Activated CD4-positive, alpha-beta T cell treated with anti-CD3 and anti-CD28 coated beads, Interleukin-2, amount 10 ng/mL, durations not matched to agents 24 days and 14 days (primary cell): ENCODE measurements at places on chromosomes 2 and 18. TPM values are rescaled to one million over a fixed set of nuclear protein-coding genes. Genes with fewer than 3 reads are reported as not detected.

The RAB31 gene
- 0.66 TPM in 1 of 2 replicates, not detected in the other for total RNA-seq

- no peaks in the 10 kb centered on the region for H3K36me3 ChIP-seq
- H3K4me3 ChIP-seq, result no peak overlapping the region
- no peaks in the 10 kb centered on the region for H3K27me3 ChIP-seq
- no peak overlapping the region for H3K27ac ChIP-seq
- no peaks in the 10 kb centered on the region for H3K4me1 ChIP-seq
Observed at GRCh38 chr18:45462179-45462578, 153.1 kb upstream of the SLC14A2 start.

The SPP2 gene
- not detected in 2 replicates for total RNA-seq

DNA sequence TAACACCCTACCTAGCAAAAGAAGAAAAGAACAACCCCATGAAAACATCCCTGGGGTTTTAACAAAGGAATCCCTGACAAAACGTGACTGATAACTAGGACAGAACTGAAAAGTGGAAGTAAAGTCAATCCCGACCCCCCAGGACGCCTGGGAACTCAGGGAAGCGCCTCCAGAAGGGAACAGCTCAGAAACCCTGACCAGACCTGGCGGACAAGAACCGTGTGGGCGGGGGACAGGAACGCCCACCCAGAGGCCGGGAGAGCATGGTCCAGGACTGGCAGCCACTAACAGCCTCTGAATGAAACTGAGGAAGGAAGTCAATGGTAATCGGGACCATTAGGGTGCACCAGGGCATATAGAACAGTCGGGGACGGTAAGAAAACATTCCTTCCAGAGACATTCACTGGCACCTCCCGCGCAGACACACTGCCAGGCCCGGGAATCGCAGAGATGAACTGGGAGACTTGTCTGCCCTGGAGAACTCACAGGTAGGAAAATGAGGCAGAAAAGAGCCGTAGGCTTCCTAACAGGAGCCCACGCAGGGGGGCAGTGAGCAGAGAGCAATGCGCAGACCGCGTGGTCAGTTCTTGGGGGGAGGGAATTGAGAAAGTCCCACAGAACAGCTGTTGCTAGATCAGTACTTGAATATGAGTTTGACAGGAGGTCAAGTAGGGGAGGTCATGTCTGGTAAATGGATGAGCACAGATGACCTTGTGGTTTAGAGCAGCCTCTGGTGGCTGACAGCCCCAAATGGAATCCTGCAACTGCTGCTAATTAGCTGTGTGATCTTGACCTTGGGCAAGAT is 1.3 kb upstream of the TBC1D8 start:
- peak overlapping the region; percentile 68 for H3K4me3 ChIP-seq
- H3K27me3 ChIP-seq, result peaks cover 68% of the 10 kb centered on the region
- DNase-seq, result peak; percentile 61
- H3K36me3 ChIP-seq, result no peaks in the 10 kb centered on the region
- no peak overlapping the region for H3K27ac ChIP-seq

The ZSWIM2 gene
- total RNA-seq, result not detected in 2 replicates

DNA sequence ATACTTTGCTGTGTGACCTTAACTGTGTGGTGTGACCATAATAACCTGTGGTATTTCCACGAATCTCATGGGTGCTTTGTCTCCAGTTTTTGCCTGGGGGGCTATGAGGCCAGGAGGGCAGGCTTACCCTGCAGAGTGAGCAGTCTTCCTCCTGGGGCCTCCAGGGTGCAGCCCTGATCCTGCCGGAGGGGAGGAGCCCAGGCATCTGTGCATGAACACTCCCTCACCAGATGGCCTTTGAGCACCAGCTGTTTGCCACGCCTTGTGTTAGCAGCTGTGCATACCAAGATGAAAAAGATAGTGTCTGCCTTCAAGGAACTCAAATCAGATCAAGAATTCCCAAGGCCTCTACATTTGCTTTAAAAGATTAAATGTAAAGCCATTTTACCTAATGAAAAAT is 75.0 kb upstream of the RBM44 start:
- peak overlapping the region; percentile 49 for H3K27ac ChIP-seq
- H3K36me3 ChIP-seq, result peaks cover 47% of the 10 kb centered on the region
- no peaks in the 10 kb centered on the region for H3K27me3 ChIP-seq
- H3K4me3 ChIP-seq, result no peak overlapping the region
- no peak for DNase-seq

GRCh38 chr2:73266061-73266901 is 18.0 kb downstream of the FBXO41 start:
- H3K27ac ChIP-seq, result no peak overlapping the region
- no peak overlapping the region for H3K4me3 ChIP-seq
- H3K36me3 ChIP-seq, result peaks cover 17% of the 10 kb centered on the region
- H3K4me1 ChIP-seq, result peaks cover 14% of the 10 kb centered on the region

The SCN9A gene
- total RNA-seq, result not detected in 2 replicates

The ZCCHC2 gene
- total RNA-seq, result 47.0 and 52.8 TPM in 2 replicates

The COLEC12 gene
- total RNA-seq, result not detected in 2 replicates

- H3K36me3 ChIP-seq, result peaks cover 85% of the 10 kb centered on the region
- H3K4me1 ChIP-seq, result peaks cover 4% of the 10 kb centered on the region
- H3K4me3 ChIP-seq, result no peak overlapping the region
Observed at GRCh38 chr2:28926847-28927246, 32.4 kb downstream of the WDR43 start.

DNA sequence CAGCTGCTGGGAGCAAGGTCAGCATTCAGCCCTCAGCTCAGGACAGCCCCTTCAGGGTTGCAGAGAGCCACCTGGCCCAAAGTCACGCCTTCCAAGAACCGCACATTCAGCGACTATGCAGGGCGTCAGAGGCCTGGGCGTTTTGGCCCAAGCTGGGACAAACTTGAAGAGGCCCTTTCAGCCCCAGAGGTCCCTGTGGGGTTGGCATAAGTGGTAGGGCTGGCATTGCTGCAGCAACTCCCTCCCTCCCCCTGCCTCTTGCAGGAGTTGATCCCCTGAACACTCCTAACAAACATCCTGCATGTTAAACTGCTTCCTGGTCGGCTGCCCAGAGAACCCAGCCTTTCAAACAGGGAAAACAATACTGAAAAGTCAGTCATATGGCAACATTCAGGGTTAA is 192.9 kb upstream of the SMAD2 start:
- peaks cover 23% of the 10 kb centered on the region for H3K27me3 ChIP-seq
- no peak for DNase-seq
- no peak overlapping the region for H3K27ac ChIP-seq
- H3K4me3 ChIP-seq, result no peak overlapping the region
- H3K4me1 ChIP-seq, result peaks cover 22% of the 10 kb centered on the region
- H3K36me3 ChIP-seq, result no peaks in the 10 kb centered on the region

GRCh38 chr2:223096235-223096970 is 44.4 kb downstream of the KCNE4 start:
- no peaks in the 10 kb centered on the region for H3K27me3 ChIP-seq
- DNase-seq, result no peak
- H3K4me1 ChIP-seq, result no peaks in the 10 kb centered on the region
- no peaks in the 10 kb centered on the region for H3K36me3 ChIP-seq
- H3K27ac ChIP-seq, result no peak overlapping the region

The SLC9A4 gene
- total RNA-seq, result 0.07 and 0.12 TPM in 2 replicates

GRCh38 chr2:181563101-181563692 is 93.7 kb downstream of the CERKL start:
- peaks cover 4% of the 10 kb centered on the region for H3K4me1 ChIP-seq
- H3K36me3 ChIP-seq, result peaks cover 6% of the 10 kb centered on the region
- no peak overlapping the region for H3K27ac ChIP-seq
- DNase-seq, result no peak
- no peaks in the 10 kb centered on the region for H3K27me3 ChIP-seq

The SERPINE2 gene
- total RNA-seq, result 23.2 and 23.9 TPM in 2 replicates

DNA sequence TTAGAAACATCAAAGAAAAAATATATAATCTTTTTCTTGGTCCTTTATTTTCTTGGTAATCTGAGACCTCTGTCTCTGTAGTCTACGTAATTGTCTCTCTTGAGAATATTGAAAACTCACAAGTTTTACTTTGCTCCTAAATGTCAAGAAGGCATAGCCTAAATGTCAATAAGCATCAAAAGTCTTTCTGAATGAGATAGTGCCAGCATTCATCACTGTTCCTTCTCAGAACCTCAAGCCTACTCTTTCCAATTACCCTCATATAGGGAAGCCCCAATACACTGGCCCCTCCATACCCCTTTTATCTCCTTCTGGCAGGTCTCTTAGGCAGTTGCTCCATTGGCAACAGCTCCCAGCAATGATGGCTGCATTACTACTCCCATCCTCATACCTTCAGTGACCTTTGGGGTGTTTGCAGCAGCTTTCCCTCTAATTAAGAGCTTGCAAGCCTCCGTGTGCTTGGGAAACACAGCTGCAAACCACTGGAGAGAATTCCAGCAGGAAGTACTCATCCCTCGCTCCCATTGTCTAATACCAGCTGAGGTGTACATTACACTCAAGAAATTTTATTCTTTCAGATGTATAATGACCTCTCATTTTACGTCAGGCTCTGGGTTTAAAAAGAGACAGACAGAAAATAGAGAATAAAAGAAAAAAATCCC is 95.8 kb downstream of the KYNU start:
- H3K27me3 ChIP-seq, result no peaks in the 10 kb centered on the region
- no peak for DNase-seq
- no peak overlapping the region for H3K4me3 ChIP-seq
- no peaks in the 10 kb centered on the region for H3K4me1 ChIP-seq
- H3K27ac ChIP-seq, result no peak overlapping the region

DNA sequence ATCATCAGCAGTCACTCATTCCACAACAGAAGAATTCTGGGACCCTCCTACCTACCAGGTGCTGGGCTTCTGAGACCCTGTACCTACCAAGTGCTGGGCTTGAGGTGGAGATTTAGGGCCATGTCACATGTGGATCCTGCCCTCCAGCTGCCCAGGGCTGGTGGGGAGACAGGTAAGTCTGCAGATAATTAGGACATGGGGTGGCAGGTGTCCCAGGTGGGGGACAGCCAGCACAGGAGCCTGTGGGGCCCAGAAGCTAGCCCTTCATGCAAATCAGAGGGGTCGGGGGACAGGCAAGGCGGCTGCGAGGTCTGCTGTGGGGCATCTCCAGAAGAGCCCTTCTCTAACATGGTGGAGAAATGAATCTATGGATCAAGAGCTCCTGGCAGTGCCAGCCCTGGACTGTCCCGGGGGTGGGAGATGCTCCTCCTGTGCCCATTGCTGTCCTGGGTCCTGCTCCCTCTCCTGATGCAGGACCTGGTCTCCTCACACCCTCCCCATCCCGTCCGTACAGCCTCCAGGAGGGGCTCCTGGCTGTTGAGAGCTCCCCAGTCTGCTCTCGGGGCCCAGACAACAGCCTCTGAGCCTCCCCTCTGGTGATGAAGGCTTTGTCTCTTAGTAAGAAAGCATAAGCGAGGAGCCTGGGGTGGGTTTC is 106.3 kb upstream of the GLI2 start:
- H3K27me3 ChIP-seq, result no peaks in the 10 kb centered on the region
- H3K4me3 ChIP-seq, result no peak overlapping the region
- H3K4me1 ChIP-seq, result no peaks in the 10 kb centered on the region

DNA sequence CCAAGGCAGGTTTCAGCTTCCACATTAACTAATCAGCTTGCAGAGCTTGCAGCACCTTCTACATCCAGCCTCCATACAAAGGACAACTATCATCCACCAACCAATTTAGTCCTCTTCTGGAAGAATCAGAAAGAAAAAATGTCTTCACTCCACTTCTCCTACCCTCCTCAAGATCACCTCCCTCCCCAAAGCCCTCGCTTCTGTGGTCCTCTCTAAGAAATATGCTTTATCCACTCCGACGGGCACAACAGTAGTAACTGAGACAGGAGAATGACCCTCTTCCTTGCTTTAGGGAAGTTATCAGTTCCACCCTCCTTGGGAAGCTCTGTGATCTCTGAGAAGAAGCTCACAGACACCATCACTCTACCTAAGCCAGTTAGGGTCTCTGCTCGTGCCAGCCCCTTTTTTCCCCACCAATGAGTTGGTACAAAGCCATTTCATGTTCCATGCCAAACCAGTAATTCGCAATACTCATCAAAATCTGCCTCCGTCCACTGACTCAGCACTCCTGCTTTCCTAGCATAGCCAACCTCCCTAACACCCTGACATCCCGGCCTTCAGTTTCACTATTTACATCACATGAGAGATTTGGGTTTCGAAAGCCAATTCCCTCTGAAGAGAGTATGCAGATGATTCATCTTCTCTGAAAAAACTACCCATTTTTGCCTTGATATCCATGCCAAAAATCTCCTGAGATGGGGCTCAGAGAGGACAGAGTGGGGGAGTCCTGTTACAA is 114.1 kb upstream of the PKDCC start:
- no peaks in the 10 kb centered on the region for H3K36me3 ChIP-seq
- H3K27ac ChIP-seq, result no peak overlapping the region
- H3K4me3 ChIP-seq, result no peak overlapping the region
- no peaks in the 10 kb centered on the region for H3K4me1 ChIP-seq
- H3K27me3 ChIP-seq, result no peaks in the 10 kb centered on the region

DNA sequence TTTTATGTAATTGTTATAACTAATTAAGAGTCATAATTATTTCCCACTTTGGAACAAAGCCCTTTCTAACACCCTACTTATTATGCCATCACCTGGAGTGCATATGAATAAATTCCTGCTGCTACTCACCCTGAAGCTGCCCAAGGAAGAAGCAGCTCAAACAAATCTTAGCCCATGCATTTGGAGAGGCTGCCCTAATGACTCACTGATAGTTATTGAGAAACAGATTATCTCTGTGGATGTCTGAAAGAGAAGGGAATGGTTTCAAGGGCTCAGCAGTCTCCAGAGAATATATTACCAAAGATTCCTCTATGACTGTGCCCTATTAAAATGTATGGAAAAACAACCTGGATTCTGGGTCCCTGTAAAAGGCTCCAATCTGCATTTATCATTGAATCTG is 81.0 kb downstream of the GPR39 start:
- no peak overlapping the region for H3K4me3 ChIP-seq
- H3K27me3 ChIP-seq, result no peaks in the 10 kb centered on the region
- DNase-seq, result no peak
- H3K36me3 ChIP-seq, result no peaks in the 10 kb centered on the region
- H3K4me1 ChIP-seq, result no peaks in the 10 kb centered on the region

- DNase-seq, result no peak
- H3K27me3 ChIP-seq, result no peaks in the 10 kb centered on the region
- H3K4me1 ChIP-seq, result no peaks in the 10 kb centered on the region
- H3K27ac ChIP-seq, result no peak overlapping the region
Observed at GRCh38 chr2:150124739-150125138, 362.7 kb downstream of the RND3 start.

GRCh38 chr2:240213226-240213475 is 72.7 kb upstream of the OTOS start:
- H3K4me3 ChIP-seq, result no peak overlapping the region
- no peak overlapping the region for H3K27ac ChIP-seq
- no peaks in the 10 kb centered on the region for H3K36me3 ChIP-seq

DNA sequence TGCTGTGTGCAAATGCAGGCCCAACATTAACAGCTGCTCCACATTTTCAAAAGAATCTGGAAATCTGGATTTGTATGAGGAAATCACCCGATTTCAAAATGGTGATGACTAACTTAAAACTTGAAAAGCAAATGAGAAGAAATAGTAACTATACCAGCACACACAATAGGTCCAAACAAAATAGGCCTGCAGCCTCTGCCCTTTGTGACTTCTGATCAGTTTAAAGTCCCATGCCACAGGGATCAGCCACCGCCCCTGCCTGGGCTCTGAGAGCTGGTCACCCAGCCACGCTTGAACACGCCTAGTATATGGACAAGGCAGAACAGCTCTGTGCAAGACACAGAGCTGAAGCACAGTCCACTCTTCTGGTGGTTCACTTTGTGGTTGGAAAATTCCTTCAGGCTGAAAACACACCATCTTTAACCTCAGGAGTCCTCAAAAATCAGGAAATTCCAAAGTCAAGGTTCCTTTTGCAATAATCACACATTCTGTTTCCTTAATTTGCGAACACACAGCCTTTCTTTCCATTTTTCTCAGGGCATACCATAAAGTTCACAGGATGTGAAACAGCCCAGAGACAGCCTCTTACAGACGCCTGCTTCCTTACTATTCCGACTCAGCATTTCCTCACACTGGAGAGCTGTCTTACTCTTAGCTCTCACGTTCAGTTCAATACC is 150.1 kb upstream of the RIOK3 start:
- H3K36me3 ChIP-seq, result peaks cover 2% of the 10 kb centered on the region
- DNase-seq, result no peak
- H3K4me3 ChIP-seq, result no peak overlapping the region
- H3K27me3 ChIP-seq, result no peaks in the 10 kb centered on the region
